Stimulated activated CD4-positive, alpha-beta T cell treated with anti-CD3 and anti-CD28 coated beads, Interleukin-4, amount 100 ng/mL, for 4 hours (primary cell): ENCODE measurements at places on chromosomes 7 and 10.

DNA sequence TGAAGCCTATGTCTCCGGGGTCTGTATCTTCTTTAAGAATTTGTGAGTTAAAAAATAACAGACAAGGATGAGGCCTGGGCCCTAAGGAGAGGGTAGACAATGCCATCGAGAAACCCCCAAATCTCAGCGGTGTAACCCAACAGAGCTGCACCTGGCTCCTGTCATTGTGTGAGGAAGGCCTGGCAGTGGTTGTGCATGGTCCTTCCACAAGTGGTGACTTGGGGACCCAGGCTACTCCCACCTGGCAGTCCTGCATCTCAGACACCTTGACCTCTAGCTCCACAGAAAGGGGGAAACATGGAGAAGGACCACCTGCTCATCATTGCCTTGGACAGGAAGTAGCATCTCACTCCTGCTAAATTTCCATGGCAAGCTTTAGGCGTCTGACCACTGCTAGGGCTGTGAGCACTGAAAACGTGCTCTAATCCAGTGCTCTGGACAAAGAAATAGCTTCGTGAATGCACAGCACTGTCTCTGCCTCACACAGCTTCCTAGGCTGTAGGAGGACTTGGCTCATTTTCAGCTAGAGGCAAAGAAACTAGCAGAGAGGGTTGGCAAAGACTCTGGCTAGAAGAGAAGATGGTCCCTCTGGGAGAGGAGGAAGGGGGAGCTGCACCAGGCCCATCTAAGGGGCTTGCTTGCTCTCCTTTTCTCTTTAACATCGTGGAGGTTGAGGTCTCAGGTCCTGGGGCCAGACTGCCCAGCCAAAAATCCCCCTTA, 273.9 kb upstream of the ZMIZ1 start:
- DNase-seq, result no peak

GRCh38 chr7:41164440-41164839, 538.5 kb downstream of the INHBA start:
- no peak for DNase-seq

- DNase-seq, result no peak
These were observed 107.4 kb upstream of the LSM8 start for GRCh38 chr7:118076564-118076963.

DNA sequence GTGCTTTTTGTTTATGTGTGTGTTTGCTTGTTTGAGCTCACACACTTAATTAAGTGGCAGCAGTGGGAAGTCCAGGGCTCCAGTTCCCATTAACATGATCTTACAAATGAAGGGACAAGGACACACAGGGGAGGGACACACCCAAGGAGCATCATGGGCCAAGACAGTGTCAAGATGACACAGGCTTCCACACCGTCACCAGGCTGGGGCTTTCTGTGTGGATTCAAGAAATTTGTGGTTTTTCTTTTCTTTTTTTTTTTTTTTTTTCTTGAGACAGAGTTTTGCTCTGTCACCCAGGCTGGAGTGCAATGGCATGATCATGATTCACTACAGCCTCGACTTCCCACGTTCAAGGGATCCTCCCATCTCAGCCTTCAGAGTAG, 173.6 kb downstream of the KIAA1217 start:
- no peak for DNase-seq

DNA sequence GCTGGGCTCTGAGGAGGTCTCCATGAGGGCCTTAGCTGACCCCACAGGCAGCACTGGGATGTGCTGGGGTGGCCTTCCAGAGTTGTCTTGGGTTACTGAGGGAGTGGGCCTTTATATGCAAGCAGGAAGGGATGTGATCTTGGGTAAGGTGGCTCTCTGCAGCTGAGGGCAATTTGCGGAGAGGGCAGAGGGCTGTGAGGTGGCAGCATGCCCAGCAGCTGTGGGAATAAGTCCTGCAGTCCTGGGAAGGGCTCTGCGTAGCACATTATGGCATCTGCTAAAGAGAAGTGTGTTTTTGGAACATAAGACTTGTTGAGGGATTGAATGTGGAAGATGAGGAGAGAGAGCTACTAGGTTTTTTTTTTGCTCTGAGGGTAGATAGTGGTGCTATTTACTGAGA, 99.6 kb upstream of the KMT2E start:
- DNase-seq, result no peak

- no peak for DNase-seq
These were observed 45.1 kb upstream of the AGR3 start for GRCh38 chr7:16926861-16927260.

GRCh38 chr7:73880755-73881328, 19.9 kb downstream of the TMEM270 start:
- DNase-seq, result no peak

- DNase-seq, result no peak
These were observed 174.4 kb downstream of the CTNNA3 start for GRCh38 chr10:67521546-67521945.

- no peak for DNase-seq
These were observed 79.2 kb downstream of the NRF1 start for GRCh38 chr7:129690701-129691100.

GRCh38 chr7:29924684-29925083, 64.9 kb downstream of the SCRN1 start:
- DNase-seq, result no peak

DNA sequence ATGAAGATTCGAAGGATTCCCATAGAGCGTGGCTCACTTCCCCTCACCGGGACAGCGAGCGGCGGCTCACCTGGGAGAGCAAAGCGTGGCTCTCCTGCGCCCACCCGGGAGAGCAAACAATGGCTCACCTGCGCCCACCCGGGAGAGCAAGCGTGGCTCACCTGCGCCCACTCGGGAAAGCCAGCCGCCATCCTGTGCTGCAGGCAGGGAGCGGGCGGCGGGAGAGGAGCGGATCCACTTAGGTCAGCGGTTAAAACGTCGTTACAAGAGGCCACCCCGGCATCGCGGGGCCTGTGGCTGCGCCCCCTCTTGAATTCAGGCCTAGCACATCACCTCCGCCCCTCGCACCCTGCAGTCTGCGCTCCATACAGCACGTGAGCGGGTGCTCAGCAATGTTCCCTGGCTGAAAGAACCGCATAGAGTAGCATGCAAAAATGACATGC, 461 bp upstream of the FIGNL1 start:
- peak; percentile 25 for DNase-seq

GRCh38 chr10:5573319-5573950, 48.7 kb downstream of the CALML3 start:
- no peak for DNase-seq

GRCh38 chr7:117324960-117325359, 2.1 kb upstream of the WNT2 start:
- no peak for DNase-seq

- no peak for DNase-seq
These were observed 64.7 kb downstream of the CDK14 start for GRCh38 chr7:90660819-90661218.

DNA sequence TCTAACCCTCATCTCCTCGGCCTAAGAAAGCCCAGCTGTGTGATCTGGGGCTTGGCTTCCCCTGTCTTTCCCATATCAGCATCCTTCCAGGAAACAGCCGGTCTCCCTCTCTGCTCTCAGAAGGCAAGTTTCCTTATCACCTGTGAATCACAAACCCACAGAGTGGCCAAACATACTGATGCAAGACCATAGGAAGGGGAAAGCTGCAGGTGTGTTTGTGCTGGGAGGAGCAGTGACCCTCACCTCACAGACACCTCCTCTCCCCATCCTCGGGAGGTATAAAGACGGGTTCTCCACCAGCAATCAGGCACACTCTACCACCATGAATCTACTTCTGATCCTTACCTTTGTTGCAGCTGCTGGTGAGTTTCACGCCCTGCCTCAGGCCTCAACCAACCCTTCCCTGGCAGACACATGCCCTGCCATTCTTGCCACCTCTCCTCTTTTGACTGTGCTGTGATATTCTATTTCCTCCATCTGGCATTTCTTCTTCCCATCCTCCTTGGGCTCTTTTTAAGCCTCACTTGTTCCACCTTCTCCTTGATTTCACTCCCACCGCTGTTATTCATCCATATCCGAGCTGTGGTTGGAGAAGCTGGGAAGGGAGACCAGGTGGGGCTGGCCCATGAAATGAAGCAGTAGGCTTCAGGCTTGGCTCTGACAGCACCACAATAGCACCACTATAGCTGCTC, at the start of gene PRSS2:
Gene PRSS2, plus strand, starts transcription at position 310 of the 692 bp plus-strand sequence. Its CDS starts 13 bp downstream, at position 323.
- DNase-seq, result no peak

DNA sequence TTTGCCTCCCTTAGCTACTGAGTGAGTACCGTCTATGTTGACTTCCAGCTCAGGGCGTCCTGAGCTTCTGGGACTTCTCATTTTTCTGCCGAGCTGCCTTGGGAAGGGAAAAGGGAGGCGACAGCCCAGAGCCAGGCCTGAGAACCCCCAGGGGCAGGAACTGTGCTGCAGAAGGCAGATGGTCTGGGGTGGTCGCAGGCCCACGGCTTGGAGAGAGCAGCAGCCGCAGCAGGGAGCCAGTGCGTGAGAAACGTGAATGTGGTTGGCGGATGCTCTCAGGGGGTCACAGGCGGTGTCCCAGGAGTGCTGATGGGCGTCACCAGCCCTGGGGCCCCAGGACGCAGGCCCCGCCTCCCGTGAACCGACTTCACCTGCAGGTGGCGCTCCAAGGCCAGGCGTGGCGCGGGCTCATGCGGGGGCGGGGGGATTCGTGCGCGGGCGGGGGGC, 9.2 kb upstream of the PWWP2B start:
- DNase-seq, result peak; percentile 77

- no peak for DNase-seq
These were observed 84.2 kb downstream of the FANK1 start for GRCh38 chr10:125980521-125981035.

DNA sequence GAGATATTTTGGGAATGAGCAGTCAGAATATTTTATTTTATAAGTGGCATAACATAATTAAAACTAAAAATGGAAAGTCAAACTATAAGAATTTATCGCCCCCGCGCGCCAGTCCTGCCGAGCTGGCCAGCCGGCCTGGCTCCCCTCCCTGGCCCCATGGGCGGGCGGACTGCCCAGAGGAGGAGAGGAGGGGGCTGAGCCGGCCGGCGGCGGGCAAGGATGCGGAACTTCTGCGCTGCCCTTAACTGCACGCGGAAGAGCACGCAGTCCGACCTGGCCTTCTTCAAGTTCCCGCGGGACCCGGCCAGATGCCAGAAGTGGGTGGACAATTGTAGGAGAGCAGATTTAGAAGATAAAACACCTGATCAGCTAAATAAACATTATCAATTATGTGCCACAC, 96.8 kb downstream of the DKK1 start:
- no peak for DNase-seq

GRCh38 chr10:78736926-78737630, 331.7 kb upstream of the ZMIZ1 start:
- no peak for DNase-seq

DNA sequence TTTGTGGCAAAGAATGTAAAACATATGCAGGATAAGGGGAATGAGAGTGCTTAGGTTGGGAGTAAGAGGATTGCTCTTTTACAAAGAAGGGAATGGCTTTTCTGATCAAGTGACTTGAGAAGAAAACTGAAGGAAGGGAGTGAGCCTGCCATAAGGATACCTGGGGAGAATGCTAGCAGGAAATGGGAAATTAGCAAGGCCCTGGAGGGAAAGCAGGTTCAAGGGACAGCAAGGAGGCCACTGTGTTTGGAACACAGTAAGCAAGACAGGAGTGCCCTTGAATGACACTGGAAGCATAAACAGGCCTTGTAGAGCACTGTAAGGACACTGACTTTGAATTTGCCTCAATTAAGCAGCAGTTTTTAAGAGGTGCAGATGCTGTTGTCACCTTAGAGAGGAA, 1069.9 kb downstream of the DNAJB9 start:
- DNase-seq, result no peak

- no peak for DNase-seq
These were observed 9.6 kb downstream of the SYPL1 start for GRCh38 chr7:106102387-106102966.

GRCh38 chr7:77903597-77903996, 105.0 kb downstream of the PHTF2 start:
- no peak for DNase-seq

DNA sequence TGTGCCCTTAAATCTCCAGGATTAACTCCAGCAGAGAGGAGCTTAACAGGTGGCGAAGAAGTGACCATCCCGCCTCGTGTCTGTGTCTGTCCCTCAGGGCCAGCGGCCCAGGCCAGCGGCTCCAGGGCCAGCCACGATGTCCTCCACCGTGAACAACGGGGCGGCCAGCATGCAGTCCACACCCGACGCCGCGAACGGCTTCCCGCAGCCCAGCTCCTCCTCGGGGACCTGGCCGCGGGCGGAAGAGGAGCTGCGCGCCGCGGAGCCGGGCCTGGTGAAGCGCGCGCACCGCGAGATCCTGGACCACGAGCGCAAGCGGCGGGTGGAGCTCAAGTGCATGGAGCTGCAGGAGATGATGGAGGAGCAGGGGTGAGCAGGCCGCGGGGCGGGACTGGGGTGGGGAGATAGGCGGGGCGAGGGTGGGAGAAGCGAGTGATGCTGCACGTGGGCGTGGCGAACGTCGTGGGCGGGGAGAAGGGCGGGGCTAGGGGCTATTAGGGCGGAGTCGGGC, 33.3 kb downstream of the SRRM3 start:
- peak; percentile 79 for DNase-seq

DNA sequence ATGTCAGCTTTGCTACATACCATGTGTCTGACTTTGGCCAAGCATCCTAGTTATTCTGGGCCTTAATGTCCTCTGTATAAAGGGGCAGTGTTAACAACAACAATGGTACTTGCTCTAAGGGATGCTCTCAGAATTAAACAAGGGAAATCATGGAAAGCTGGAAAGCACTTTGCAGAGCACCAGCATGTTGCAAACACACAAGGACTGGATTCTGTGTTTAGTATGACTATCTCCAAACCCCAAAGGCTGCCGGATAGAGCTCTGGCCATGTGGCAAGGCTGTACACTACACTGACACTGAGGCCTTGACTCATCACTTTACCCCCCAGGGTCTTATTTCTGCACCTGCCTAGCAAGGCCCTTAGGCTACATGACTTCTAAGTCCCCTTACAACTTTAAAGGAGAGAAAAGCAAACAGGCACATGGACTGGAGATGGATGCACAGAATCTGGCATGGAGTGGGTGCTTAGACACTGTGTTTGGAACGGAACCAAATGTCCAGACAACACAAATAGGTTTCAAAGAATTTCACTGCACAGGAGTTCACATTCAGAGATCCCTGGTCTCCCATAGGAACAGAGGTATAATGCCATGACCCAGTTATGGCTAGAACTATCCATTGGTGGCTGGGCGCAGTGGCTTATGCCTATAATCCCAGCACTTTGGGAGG, 74.6 kb downstream of the FAM13C start:
- no peak for DNase-seq

DNA sequence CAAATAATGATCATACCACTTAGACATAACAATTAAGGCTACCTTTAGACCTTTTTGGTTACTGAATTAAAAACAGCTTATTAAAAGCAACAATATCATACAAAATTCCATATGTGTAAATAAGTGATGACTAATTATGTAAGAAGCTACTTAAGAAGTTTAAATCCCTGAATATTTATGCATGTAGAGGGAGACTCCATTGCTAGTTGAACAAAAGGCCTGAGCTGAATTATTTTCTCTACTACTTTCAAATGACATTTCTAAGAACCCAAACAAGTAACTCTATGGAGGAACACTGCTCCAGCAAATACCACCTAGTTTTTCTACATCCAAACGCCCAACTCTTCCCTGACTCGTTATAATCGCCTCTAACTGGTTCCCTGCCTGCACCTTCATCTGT, 31.5 kb downstream of the EPC1 start:
- no peak for DNase-seq
